ENCODE measurements at places on chromosomes 5 and 9.

GRCh38 chr5:147857302-147858129, 21.0 kb upstream of the SCGB3A2 start:
- peak; percentile 69 for DNase-seq

GRCh38 chr5:54942064-54942778, 43.2 kb downstream of the ESM1 start:
- no peak for DNase-seq

DNA sequence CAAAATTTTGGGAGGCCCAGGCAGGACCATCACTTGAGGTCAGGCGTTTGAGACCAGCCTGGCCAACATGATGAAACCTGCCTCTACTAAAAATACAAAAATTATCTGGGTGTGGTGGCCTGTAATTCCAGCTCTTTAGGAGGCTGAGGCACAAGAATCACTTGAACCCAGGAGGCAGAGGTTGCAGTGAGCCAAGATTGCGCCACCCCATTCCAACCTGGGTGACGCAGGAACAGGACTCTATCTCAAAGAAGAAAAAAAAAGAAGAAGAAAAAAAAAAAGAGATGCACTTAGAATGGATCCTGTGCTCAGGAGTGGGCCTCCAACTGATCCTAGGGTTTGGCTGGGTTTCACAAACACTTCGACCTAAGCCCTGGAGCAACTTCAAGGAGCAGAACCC, 45.1 kb downstream of the GLDC start:
- DNase-seq, result no peak

DNA sequence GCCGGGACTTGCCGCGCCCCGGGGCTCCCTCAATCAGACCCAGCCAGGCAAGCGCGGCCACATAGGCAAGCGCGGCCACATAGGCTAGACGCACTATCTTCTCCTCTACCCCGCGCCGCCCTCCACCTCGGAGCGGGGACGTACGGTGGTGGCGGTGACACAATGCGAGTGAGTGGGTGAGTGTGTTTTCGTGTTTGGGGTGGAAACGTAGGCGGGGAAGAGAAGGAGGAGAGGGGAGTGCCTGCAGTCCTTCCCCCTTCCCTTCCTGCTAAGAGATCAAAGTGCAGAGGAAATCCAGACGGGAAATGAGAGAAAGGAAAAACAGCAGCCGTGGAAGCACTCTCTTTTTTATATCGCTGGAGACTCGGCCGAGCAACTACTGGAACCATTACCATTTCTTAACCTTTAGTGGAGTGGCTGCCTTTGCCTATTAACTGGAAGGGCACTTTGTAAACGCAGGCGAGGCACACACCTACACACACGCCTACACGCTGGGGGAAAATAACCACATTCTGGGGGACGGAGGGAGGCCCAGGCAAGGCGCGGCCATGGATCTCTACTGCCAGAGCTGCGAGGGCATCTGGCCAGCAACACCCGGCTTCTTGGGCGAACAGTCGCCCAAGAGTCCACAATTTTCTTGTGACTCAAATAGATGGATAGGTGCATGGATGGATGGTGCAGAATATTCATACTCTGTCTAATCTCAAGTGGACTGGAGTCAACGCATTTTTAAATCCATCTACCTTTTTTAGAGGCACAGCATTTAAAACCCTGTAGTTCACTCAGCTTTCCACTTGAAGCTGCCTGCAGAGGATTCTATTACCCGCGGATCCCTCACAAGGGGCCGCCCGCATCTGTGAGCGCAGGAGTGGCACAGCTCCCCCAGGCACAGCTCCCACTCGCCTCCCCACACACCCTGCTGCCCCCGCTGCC, 2.1 kb downstream of the EDIL3 start:
- DNase-seq, result no peak

- DNase-seq, result no peak
Measured at GRCh38 chr9:12717907-12718306, 24.7 kb downstream of the TYRP1 start.

DNA sequence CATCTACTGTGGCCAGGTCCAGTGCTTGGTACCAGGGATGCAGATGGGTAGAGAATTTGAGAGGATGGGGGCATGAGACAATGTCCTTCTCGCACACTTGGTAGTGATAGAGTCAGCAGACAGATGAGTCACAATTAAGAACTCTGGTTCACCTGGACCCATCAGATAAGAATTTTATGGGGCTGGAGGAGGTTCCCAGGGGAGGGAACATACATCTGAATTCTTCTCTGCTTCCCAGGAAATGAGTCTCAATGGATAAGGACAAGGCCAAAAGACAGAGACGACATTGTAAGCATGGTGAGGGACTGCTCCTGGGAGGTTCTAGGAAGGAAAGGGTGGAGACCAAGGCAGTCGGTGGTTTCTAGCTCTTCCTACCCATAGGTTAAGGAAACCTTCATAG, 5.3 kb downstream of the SLC4A9 start:
- DNase-seq, result no peak

DNA sequence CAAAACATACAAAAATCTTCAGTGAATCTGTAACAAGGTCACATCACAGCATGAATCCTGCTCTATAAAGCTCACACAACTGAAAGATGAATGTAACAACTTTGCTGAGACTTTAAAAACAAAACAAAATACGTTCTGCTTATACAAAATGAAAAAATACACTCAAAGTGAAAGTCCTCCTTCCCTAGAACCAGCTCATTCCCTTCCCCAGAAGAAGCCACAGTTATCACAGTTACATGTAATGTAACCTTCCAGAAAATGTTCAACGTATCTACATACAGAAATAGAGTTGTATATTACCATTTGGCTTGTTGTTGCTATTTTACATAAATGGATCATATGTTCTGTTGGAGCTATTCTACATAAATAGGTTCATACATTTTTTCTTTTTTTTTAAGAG, 2.6 kb downstream of the AUH start:
- DNase-seq, result no peak

GRCh38 chr5:103519550-103519949, 43.0 kb downstream of the NUDT12 start:
- DNase-seq, result no peak

DNA sequence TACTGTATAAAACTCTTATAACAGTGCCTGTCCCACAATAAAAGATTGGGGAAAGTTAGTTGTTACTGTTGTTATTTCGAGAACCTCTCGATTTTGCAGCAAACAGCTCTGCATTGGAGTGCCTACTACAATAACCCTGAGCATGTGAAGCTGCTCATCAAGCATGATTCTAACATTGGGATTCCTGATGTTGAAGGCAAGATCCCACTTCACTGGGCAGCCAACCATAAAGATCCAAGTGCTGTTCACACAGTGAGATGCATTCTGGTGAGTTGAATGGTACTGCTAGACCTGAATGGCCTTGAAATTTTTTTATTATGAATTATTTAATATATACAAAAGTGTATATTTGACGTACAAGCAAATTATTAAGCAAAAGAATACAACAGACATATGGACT, 123.2 kb downstream of the TEX10 start:
- DNase-seq, result no peak

DNA sequence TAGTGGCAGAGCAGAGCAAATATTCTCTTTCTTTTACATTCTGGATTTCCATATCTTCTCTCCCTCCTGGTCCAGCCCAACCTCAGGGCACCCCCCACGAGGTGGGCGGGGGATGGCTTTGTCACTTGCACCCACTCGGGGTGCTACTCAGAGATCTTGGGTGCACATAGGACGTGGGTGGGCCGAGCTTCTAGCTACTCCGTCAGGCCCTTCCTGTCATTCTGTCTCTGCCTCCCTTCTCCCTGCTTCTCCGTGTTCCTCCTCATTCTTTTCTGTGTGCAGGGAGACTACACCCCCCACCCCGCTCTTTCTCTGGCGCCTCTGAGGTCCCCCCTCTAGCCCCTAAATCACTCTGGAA, 19.5 kb downstream of the PCDHGC5 start:
- DNase-seq, result no peak

GRCh38 chr5:79023947-79024346, 38.8 kb upstream of the ARSB start:
- no peak for DNase-seq

GRCh38 chr9:71758785-71759184, 9.5 kb downstream of the CEMIP2 start:
- DNase-seq, result no peak

GRCh38 chr5:77087484-77088261, 588 bp upstream of the ZBED3 start:
- DNase-seq, result no peak

DNA sequence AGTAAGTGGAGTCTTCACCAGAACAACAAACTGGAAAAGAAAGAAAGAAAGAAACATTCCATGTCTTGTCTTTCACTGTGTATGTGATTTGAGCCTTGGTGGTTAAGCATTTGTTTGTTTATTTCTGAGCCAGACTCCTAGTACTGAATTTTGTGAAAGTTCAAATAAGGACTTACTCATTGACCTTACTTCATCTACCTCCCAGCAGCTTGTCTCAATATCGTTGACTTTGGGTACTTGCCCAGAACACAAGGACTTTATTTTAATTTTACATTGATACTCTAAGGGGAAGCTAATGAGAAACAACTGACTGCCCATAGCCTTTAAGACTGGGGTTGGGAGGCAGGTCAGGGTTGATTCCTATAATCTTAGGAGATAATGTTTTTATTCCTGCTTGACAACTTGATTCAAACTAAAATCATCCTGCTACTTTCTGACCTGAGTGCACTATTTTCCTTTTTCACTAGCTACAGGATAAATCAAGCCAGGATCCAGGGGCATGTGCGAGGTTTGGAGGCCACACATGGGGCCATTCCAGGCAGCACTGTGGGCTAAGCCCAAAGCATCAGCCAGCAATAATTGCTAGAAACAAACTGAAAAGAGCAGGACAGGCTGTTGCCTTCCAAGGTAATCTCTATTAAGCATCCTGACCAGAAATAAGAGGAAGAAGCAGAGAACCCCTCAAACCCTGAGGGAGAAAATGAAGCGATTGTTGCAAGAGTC, 138.9 kb upstream of the RUSC2 start:
- DNase-seq, result no peak

DNA sequence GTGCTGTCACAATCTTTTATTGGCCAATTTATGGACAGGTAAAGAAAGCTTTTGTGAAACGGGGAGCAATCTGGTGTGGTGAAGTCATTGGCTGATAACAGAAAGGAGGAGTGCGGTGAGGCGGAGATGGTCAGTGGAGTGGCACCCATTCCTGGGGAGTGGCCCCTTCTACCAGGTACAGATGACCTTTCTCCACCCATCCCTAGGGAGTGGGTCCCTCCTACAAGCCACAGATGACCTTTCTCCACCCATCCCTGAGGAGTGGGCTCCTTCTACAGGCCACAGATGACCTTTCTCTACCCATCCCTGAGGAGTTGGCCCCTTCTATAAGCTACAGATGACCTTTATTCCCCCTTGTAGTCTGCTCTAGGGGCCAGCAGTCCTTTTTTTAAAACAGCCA, 267.6 kb upstream of the IRX2 start:
- no peak for DNase-seq

GRCh38 chr9:25517701-25518100, 160.5 kb downstream of the TUSC1 start:
- no peak for DNase-seq

DNA sequence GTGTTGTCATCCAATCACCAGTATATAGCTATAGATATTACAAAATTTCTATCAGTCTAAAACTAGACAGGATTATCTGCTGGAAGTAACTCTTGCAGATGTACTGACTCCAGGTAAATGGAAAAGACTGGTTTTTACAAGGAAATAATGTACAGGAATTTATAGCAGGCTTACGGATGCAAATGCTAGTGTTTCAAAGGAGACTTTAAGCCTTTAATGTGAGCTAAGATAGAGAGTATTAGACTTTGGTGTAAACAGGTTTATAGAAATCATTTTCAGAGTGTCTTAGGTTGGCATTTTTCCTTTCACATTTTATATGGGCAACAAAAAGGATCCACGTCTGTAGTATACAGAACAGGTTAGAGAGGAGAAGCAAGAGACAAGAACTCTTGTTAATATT, 16.1 kb downstream of the ZNF608 start:
- DNase-seq, result no peak

GRCh38 chr9:121038804-121039203, 11.3 kb downstream of the C5 start:
- no peak for DNase-seq

- DNase-seq, result no peak
Measured at GRCh38 chr9:5608298-5609225, 20.3 kb upstream of the RIC1 start.

GRCh38 chr5:111892949-111893348, 136.0 kb upstream of the NREP start:
- DNase-seq, result no peak

- no peak for DNase-seq
Measured at GRCh38 chr5:110909415-110909814, 162.1 kb upstream of the TSLP start.

DNA sequence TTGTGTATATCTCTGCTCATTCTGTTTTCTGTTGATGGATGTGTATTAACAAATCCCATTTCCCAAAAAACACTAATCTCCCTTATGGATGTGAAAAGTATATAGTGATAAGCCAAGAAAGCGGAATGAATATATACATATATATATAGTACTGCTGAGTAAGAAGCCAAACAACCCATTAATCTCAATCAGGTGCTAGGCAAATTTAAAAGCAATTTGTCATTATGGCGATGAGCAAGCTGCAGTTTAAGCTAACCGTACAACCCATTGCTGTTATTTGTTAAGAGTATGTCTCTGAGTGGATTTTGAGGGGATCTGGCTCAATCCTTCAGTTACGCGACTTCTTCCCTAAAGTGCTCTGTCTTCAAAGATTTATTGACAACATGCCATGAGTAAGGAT, 640.4 kb upstream of the ARRDC3 start:
- no peak for DNase-seq

DNA sequence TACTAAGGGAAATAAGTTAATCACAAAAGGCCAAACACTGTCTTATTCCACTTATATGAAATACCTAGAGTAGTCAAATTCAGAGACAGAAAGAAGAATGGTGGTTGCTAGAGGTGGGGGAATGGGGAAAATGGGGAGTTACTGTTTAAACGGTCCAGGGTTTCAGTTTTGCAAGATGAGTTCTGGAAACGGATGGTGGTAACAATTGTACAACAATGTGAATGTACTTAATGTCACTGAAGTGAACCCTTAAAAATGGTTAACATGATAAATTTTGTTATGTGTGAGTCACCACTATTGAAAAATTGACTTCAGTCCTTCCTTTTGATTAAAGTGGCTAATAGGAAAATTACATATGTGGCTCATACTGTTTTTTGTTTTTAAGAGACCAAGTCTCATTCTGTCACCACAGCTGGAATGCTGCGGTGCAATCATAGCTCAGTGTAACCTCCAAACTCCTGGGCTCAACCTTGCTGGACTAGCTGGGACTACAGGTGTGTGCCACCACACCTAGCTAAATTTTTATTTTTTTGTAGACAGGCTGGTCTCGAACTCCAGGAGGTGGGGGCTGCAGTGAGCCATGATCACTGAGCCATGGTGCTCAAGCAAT, 8.7 kb downstream of the UBQLN1 start:
- DNase-seq, result no peak
